Esophagus squamous epithelium (tissue), 5 donors: ENCODE measurements at places on chromosomes 1 and 21.

GRCh38 chr1:147046189-147046862, 108.2 kb downstream of the NBPF12 start:
- no peak for DNase-seq

DNA sequence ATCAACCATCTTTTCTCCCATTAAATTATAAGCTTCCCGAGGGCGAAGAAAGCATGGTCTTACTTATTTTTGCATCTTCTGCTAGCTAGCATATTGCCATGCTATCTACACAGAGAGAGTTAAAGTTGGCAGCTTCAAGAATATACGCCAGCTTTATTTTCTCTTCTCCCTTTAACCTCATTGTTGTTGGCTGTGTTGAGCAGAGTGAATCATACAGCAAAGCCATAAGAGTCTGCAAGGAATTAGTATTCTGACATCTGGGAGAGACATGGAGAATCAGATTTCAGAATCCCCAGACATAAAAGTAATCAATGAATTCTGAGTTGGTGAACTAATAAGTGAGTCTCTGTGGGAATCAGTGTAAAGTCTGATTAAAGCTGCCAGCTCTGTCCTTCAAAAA, 649.6 kb upstream of the PTBP2 start:
- no peak for DNase-seq

DNA sequence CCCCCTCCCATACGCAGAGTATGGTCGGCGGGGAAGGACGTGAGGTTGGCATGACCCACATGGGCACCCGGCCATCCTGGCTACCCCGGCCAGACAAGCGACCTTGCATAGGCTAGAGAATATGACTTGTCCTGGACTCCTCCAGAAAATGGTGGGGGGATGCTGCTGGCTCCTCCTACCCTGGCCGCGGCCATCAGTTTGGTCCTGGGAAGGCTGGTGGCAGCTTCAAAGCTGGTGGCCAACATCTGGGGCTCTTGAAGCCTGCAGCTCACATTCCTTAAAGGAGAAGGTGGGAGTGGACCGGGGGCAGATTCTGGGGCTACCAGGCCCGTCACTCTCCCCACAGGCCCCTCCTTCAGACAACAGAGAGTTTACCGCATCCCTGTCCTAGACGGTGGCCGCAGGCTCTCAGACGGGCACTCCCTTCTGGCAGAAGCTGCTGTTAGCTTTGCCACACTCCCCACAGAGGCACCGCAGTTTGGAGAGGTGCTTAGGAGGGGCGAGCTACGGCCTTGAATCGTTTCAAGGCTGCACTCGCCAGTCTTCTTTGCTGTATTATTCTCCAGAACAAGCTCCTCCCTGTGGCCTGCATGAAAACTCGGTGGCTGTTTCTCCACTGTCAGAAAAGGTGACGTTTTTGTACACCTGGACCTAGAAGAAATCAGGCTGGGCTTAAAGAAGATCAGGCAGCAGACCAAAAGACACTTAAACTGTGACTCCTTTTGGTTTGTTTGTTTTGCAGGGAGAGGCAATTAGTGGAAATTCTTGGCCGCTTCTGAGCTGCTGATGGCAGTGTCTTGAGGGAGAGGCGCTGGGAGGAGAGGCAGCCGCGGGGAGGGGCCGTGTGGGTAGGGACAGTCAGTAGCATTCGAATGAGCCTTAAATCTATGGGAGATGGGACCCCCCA, 68.0 kb downstream of the RUNX3 start:
- no peak for DNase-seq

DNA sequence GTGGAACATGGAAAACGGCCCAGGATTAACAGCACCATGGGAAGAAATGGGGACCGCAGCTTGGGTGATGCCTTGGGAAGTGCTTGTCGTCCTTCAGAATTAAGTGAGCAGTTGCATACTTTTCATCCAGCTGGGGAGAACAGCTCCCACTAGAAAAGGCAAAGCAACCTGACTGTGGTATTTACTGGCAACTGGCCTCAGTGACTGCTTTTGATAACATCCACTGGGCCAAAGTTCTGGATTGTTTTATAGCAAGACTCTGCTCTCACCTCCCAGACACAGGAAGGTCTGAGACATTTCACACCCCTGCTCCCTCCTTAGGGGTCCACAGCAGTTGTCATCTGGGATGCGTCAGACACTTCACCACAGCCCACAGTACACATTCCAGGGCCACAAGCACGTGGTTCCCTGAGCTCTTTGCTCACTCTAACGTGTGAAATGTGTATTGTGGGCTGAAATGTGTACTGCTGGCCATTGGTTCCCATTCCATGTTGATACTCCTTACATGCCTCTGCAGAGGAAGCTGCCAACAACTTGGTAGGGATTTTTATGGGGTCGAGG, 6.6 kb downstream of the PAPPA2 start:
- DNase-seq, result no peak

- no peak for DNase-seq
These were observed 186.9 kb downstream of the MATN1 start for GRCh38 chr1:30536530-30536929.

- no peak for DNase-seq
These were observed 390 bp upstream of the NGF start for GRCh38 chr1:115338457-115338820.

DNA sequence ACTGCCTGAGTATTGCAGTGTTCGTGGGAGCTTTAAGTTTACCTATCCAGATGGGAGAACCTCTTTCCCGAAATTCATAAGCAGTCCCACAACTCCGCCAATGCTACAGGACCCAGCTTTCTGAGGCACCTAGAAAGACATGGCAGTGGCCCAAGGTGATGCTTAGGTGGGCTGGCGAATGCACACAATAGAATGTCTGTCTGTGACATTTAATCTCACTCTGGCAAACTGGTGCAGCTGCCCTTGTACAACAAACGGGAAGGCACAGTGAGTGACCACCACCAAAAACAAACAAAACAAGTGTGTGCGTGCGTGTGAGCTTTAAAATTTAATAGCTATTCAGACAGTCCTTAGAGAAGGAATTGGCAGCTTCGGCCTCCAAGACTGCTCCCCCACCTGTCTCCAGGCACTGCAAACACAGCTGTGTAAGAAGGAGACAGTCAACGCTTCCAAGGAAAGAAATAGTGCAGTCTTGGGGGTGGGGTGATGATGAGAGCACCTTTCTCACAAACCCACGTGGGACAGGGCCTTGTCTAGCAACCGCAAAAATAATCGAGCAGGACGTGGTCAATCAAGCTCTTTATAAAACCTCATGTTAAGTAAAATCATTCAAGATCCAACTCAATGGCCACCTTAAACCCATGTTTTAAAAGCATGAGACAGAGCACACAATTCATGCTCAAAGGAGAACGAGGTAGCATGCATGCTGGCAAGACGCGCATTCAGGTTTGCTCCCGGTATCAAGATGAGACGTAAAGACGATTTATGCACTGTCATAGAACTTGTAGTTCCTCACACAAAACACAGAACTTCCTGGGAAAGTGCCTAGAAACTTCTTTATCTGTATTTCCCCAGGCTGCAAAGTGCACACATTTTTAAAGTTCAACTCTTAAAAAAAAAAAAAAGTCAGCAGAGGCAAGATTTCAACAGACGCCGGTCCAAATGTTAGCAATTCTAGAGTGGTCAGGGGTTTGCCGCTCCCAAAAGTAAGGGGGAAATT, 84.1 kb downstream of the TM2D1 start:
- no peak for DNase-seq
